ENCODE measurements at places on chromosomes 2 and 18. TPM values are rescaled to one million over a fixed set of nuclear protein-coding genes. Genes with fewer than 3 reads are reported as not detected.

DNA sequence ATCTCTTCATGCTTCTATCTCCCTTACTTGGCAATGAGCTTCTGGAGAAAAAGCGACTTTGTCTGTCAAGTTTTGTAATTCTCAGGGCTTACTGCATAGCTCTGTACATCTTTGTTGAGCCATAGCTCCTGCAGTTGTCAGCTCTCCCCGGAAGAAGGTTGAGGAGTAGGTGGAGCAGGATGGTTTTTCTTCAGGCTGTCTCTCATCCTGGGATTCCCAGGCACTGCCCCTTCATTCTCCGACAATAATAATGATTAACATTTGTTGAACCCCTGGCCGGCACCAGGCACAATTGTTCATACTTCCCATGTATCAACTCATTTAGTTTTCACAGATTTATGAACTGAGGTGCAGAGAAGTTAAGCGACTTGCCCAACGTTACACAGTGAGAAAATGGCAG lies 23.5 kb upstream of the RHOB start:
- DNase-seq: no peak

GRCh38 chr18:58599106-58599505 lies 29.8 kb downstream of the ALPK2 start:
- no peak for DNase-seq

DNA sequence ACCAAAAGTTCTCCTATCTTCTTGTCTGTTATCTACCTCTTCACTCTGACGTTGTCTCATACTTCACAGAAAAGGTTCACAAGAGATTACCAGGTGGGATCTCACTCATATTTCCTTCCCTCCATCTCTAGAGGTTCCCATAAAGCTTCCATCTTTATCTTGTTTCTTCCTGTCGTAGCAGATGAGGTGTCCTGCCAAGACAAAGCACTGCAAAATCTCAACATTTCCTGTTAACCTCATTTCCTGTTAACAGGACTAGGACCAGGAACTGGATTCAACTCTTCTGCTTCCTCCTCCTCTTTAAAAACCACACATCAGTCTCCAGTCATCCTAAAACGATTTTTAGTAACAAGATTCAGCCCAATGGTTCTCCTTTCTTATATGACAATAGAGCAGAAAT lies 512.8 kb upstream of the NRP2 start:
- DNase-seq: no peak

GRCh38 chr2:191013932-191014652 lies at the start of gene STAT1:
STAT1 (minus strand) TSS chr2:191014171; CDS start chr2:191010003, 4,168 bp downstream.
- DNase-seq: peak; percentile 93

DNA sequence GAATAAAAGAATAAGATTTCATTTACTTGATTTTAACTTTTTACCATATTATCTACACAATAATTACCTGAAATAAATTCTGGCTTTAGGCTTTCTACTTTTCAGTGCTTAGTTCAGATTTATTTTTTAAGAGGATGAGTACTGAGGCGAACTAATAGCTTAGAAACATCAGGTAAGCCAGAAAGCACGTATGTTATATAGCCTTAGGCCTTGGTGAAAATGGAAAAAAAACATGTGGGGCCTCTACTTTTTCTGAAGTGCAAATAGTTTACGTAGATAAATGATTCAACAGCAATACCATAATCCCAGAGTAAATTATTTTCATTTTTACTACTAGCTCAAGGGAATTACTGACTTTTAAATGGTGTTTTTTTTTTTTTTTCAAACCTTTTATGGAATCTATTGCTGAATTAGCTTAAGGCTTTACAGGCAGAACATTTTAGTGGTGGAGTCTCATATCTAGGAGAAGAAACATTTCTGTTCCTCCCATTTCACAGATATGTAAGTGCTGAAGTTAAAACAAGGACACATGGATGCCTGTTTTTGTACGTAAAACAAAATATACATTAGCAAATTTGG lies 6.2 kb downstream of the CPS1 start:
- no peak for DNase-seq

DNA sequence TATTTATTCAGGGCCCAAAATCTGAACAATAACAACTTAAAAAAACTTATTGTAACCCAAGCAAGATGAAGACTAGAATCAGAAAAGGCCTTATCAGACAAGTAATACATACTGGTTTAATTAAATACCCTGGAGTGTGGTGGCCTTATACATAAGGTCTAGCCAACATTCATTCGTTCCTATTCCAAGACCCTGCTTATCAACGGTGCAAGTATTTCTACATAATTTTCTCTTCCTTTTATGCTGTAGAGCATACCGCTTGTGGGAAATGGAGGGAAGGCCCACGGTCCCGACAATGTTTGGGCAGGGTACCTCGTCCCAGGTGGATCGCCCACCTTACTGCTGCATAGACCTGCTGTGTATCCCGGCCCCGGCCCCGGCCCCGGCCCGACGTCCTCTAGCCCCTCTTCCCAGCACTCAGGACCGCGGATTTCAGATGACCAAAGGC lies 708 bp downstream of the ZNF24 start:
- DNase-seq: no peak

DNA sequence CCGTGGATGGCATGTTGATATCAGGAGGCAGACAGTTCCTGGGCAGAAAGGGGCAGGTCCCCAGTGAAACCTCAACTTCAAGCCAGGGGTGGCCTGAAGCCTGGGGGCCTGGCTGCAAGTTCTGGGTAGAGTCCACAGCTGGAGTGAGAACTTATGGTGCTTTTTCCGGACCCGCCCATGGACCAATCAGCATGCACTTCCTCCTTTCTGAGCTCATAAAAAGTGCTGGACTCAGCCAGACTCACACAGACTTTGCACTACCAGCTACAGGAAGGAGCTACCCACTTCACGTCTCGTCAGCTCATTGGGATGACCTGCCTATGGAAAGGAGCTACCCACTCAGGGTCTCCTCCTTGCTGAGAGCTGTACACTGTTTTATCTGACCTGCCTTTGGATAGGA lies 183.1 kb upstream of the MC4R start:
- DNase-seq: no peak

GRCh38 chr2:228516019-228516418 lies 334.5 kb upstream of the SPHKAP start:
- DNase-seq: no peak

DNA sequence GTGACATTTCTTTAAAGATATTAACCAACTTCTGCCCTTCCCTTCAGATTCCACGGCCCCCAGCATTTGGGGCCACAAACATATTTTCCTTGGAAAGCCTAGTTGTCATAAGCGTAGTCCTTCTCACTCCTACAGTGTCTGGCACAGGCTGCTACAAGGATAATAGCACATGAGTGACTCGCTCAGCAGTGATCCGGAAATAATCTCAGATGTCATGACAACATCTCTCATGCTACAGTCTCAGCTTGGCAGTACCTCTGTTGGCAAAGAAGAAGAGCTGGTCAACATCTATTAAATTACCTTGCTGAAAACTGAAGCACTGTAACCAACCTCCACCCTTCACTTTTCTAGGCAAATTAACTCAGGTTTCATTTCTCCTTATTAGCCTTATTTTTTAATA lies 351.7 kb downstream of the RAD51AP2 start:
- no peak for DNase-seq

DNA sequence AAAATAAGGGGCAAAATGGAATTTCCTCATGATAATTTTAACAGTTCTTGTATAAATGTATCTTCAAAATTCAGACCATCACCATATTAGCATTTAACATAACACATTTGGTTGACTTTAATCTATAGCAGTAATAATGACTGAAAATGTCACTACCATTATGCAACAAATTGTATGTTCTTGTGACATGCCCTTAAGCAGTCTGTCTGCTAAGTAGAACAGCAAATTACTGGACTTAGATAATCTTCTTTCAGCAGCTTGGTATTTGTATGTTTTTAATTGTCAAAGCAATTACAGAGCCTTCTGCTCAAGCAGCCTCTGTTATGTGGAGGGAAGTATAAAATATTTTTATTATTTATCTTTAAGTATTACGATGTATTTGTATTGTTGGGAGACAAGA lies 214.3 kb upstream of the NXPH2 start:
- no peak for DNase-seq

DNA sequence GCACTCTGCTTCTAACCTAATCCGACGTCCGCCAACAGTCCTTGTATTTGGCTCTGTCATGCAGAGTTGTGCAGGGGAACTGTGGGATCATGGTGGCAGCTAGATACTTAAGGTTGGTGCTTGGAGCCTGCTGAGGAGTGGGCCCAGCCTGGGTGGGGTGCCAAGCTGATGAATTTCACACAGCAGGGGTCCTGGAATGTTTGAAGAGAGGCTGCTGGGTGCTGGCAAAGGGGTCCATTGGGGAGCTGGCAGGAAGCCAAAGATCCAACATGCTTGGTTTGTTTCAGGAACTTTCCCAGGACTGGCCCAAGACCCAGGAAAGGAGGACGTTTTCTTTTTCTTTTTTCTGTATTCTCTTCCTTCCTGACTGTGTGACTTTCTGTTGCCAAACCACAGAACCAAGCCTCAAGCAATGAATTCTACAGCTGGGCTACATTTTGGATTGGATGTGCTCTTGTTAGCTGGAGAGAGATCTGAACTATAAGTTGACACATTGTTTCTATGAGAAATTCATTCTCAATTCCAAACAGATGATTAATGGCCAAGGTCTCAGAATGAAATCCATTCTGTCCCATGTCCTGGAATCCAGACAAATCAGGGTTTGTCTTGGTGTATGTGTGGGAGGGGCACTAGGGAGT lies 49.9 kb downstream of the DHRS9 start:
- no peak for DNase-seq

DNA sequence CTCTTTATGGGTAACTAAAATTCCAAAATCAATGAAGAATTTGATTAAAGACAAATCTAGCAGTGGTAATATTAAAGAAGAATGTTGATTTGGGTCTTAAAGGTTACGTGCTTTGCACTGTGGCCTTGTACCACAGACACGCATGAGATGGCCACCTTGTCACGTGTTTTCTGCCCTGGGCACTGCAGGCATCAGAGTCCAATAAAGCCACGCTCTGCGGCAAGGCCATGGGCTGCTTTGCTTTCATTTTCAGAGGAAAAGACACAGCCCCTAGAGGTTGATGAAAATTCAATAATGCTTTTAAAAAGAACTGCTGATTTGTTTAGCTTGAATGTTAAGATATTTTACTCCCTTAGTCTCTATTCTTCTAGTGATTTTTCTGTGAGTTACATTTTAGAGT lies 30.4 kb downstream of the AOX1 start:
- DNase-seq: peak; percentile 80

- DNase-seq: no peak
Observed at GRCh38 chr18:12991821-12992179, 638 bp downstream of the CEP192 start.

DNA sequence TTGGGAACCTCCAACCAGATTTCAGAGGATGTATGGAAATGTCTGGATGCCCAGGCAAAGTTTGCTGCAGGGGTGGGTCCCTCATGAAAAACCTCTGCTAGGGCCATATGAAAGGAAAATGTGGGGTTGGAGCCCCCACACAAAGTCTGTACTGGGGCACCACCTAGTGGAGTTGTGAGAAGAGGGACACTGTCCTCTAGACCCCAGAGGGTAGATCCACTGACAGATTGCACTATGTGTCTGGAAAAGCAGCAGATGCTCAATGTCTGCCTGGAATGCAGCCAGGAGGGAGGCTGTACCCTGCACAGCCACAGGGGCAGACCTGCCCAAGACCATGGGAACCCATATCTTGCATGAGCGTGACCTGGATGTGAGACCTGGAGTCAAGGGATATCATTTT lies 573.7 kb upstream of the NXPH2 start:
- peak; percentile 10 for DNase-seq

DNA sequence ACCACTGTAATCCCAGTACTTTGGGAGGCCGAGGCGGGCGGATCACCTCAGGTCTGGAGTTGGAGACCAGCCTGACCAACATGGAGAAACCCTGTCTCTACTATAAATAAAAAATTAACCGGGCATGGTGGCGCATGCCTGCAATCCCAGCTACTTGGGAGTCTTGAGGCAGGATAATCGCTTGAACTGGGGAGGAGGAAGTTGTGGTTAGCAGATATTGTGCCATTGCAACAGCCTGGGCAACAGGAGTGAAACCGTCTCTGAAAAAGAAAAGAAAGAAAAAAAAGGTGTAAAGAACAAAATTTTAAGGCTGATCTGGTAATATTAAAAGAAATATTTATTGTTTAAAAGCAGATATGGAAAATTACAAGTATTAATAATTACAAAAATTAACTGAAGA lies 29.7 kb downstream of the ZNF804A start:
- no peak for DNase-seq

DNA sequence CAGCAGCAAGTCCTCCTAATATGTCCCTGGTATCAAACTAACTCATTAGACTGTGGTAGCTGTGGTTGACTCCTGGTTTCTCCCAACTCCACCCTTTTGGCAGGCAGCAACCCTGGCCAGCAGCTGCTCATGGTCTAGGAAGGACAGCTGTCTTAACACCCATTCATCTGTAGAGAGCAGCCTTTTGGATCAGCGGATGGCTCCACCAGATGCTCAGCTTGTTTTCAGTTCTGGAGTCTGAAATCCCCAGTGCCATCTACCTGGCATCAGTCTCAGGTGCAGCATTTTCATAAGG lies 100.5 kb downstream of the SPOPL start:
- no peak for DNase-seq

DNA sequence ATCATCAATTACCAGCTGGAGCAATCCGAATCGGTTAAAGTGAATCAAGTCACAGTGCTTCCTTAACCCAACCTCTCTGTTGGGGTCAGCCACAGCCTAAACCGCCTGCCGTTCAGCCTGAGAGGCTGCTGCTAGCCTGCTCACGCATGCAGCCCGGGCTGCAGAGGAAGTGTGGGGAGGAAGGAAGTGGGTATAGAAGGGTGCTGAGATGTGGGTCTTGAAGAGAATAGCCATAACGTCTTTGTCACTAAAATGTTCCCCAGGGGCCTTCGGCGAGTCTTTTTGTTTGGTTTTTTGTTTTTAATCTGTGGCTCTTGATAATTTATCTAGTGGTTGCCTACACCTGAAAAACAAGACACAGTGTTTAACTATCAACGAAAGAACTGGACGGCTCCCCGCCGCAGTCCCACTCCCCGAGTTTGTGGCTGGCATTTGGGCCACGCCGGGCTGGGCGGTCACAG lies 496 bp upstream of the ITGA4 start:
- DNase-seq: peak; percentile 24

GRCh38 chr2:9178110-9178903 lies 28.3 kb upstream of the ASAP2 start:
- DNase-seq: peak; percentile 60

DNA sequence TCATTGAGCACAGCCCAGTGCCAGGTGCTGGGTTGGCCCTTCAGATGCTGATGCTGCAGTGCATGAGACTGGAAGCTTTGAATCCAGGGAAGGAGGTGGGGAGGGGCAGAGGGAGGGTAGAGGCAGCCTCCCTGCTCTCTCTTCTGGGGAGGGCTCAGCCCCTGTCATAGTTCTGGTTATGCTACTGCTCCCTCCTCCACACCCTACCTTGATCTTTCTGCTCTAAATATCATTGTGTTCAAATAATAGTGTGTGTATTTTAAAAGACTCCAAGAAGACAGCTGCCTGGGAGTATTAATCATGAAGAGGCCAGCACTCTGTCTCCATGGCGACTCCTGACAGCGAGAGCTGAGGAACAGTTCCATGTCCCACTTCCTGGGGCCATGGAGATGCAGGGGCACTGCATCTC lies 3.8 kb upstream of the EGR4 start:
- DNase-seq: no peak

GRCh38 chr2:14923820-14924580 lies 291.5 kb downstream of the LRATD1 start:
- no peak for DNase-seq

Gene TBC1D8
- 111 TPM for total RNA-seq

Gene EDAR
- total RNA-seq: not detected

Gene ITGA4
- 3.4 TPM for total RNA-seq

Gene LIMS4
- 8.3 TPM for total RNA-seq

Gene TNFAIP6
- not detected for total RNA-seq

Gene GFPT1
- total RNA-seq: 31.6 TPM

Gene ABCA12
- total RNA-seq: not detected

Gene AGXT
- 1.6 TPM for total RNA-seq

Gene TMEM37
- 22.1 TPM for total RNA-seq

Gene CRYBA2
- 23.1 TPM for total RNA-seq

Gene MPPE1
- total RNA-seq: 43.1 TPM
